ENCODE measurements at places on chromosomes 7 and 10.

DNA sequence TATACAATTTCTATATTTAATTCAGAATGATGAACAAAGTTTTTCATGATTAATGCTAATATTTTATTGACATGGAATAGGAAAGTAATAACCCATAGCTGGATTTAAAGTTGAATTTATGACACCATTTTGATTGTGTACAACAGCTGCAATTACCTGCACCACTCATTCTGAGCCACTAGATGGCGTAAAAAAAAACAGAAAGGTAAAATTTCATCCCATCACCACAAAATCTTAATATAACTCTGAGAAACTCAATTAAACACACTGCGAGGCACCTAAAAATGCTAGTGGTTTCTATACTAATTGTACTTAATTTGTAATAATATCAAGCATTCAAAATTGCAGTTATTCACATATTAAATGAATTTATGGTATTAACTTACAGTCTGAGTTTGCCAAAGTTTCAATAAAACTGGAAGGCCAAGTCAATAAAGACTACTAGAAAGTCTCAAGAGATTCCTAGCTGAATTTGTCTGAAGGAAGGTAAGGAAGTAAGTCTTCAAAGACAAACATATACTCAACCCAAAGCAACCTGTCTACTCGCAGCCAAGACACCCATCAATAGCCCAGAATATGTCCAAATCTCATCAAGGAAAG is 182.5 kb downstream of the SKAP2 start:
- no peak for DNase-seq

GRCh38 chr10:110821508-110821907 is 50.2 kb upstream of the PDCD4 start:
- DNase-seq, result no peak

GRCh38 chr10:131806646-131807317 is 94.0 kb upstream of the PPP2R2D start:
- DNase-seq, result no peak

GRCh38 chr7:80659120-80660055 is 20.9 kb downstream of the CD36 start:
- DNase-seq, result no peak

DNA sequence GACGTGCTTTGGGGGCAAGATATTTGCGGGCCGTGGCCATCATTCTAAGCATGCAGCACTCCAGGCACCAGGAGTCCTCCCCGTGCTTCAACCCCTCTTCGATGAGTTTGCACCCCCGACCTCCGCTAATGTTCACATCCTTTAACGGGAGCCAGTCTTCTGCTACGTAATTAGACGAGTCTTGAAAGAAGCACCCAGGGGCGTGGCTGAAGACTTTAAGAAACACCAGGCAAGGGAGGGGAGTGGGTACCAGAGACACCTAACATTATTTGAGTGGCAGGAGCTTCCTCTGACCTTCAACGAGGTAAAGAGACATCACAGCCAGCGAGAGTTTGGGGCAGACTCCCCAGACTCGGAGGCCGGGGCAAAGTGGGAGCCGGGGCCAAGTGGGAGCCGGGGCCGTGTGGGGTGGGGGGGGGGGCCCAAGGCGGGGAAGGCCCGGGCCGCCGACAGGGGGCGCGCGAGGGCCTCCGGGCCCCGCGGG is 31.1 kb upstream of the TOMM7 start:
- no peak for DNase-seq
